Activated CD4-positive, alpha-beta T cell treated with anti-CD3 and anti-CD28 coated beads, Interleukin-2, amount 50 U/mL, for 1 hour (primary cell): ENCODE measurements at places on chromosomes 3 and 15.
A peak's percentile ranks its signal among the peaks of the same experiment; 100 is the strongest.

GRCh38 chr3:111715911-111716523, 120.9 kb upstream of the ZBED2 start:
- peak; percentile 54 for DNase-seq

DNA sequence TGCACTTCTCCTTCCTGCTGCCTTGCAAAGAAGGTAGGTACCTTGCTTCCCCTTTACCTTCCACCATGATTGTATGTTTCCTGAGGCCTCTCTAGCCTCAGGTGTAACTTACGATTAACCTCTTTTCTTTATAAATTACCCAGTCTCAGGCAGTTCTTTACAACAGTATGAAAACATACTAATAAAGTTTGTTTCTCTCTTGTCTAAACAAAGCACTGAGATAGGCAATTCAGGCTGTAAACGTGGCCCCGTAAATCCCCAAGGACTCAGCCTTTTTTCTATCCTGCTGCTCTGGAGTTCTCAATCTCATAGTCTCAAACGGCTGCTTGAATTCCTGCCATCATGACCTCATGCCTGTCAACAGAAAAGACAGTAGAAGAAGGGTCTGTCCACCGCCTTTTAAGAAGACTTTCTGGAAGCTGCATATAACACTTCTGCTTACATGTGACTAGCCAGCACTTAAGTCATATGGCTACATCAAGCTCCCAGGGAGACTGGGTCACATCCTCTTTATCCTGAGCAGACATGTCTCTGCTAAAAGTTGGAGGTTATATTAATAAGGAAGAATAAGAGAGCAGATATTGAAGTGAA, 257.8 kb downstream of the EBLN2 start:
- DNase-seq = no peak

GRCh38 chr3:38397320-38397719, 50.7 kb downstream of the XYLB start:
- no peak for DNase-seq

GRCh38 chr3:28576614-28577200, 228.1 kb upstream of the AZI2 start:
- DNase-seq = no peak
